Uterus (tissue), 4 donors: ENCODE measurements at places on chromosomes 1 and 21. TPM values are rescaled to one million over a fixed set of nuclear protein-coding genes. Genes with fewer than 3 reads are reported as not detected.

Gene ALPL
- total RNA-seq: 3.8 TPM

- DNase-seq: no peak
Measured at GRCh38 chr21:45747802-45748445, 104.4 kb downstream of the PCBP3 start.

Gene BRDT
- total RNA-seq: 0.14 TPM

Gene PRAMEF13
- not detected for total RNA-seq

Gene EFNA3
- not detected for total RNA-seq

DNA sequence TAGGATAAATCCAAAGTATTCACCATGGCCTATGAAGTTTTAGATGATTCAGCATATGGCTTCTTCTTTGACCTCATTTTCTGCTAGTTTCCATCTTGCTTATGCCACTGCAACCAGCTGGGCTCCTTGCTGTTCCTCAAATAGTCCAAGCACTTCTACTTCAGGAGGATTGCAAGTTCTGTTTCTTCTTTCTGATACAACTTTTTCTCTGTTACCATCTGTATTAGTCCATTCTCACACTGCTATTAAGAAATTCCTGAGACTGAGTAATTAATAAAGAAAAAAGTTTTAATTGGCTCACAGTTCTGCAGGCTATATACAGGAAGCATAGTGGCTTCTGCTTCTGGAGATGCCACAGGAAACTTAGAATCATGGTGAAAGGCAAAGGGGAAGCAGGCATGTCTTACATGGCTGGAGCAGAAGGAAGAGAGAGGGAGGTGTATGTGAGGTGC lies 20.3 kb downstream of the PTGS2 start:
- DNase-seq: no peak

GRCh38 chr21:40759061-40759460 lies 87.9 kb downstream of the DSCAM start:
- no peak for DNase-seq

- no peak for DNase-seq
Measured at GRCh38 chr1:47179988-47180563, 9.8 kb downstream of the PDZK1IP1 start.

DNA sequence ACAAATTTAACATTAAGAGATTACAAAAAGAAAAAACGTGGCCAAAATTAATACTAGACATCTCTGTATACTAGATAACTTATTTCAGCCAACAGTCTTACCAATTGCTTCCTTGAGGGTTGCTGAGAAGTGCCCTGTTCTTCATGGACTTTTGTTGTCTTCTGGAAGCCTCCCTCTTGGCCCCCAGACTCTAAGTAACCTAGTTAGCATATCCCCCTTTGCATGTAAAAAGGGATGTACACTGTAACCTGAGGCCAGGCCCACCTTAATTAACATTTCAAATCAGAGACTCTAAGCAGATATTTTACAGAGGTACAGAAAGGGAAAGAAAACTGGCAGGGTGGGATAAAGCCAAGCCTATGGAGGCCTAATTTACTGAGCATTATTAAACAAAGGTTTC lies 1047.3 kb downstream of the ADGRL2 start:
- no peak for DNase-seq

GRCh38 chr1:228691926-228692325 lies 43.4 kb upstream of the RHOU start:
- DNase-seq: no peak

DNA sequence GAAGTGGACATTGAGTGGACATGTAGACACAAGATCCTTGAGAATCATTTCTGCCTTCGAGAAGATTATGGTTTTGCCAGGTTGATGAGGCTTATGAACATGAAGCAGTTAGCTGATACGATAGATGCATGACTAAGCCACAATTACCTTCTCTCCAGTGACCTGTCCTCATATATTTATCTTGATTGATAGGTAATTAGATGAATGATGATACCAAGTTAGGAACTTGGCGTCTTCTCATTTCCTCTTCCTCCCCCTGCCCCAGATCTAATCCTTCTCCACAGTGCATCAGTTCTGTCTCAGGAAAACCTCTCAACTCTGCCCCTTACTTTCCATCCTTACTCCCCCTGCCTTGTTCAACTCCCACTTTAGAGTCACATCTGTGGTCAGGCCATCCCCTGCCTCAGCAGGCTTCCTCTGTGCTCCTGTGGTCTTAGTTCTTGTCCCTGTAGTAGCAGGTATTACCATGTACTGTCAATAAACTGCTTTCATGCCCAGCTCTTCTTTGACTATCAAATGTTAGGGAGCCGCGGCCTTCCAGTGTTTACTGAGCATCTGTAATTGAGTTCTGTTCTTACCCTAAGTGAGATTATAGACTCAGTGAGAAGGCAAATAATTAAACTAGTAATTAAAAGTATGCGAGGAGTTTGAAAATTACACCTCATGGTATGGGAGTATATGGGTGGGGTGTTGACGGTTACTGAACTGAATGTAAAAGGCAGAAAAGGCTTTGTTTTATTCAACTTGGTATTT lies 5.1 kb downstream of the ST6GALNAC3 start:
- DNase-seq: no peak

GRCh38 chr1:55428944-55429931 lies 214.1 kb upstream of the USP24 start:
- DNase-seq: peak; percentile 21

- DNase-seq: no peak
Measured at GRCh38 chr1:53653200-53653575, 85.8 kb downstream of the GLIS1 start.

Gene RGS8
- total RNA-seq: not detected

GRCh38 chr1:77825131-77825709 lies 45.8 kb downstream of the MIGA1 start:
- no peak for DNase-seq

- no peak for DNase-seq
Measured at GRCh38 chr1:109799445-109799844, 35.7 kb upstream of the EPS8L3 start.

GRCh38 chr1:150256554-150257341 lies 826 bp upstream of the CA14 start:
- no peak for DNase-seq

DNA sequence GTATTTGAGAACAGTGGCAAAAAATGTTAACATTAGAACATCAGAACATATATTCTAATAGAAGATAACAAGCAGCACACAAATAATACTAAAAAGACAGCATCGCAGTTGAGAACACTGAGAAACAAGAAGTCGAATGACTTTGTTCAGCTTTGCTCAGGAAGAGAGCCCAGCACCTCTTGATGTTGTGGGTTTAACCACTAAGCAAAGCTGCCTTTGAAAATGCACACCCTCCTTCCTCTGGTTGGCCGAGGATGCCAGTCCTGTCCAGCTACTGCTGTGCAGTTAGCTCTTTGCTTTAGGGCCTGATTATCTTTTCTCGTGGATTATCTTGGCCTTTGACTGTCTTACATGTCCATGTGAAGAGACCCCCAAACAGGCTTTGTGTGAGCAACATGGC lies 60.5 kb downstream of the SPATA46 start:
- DNase-seq: no peak

DNA sequence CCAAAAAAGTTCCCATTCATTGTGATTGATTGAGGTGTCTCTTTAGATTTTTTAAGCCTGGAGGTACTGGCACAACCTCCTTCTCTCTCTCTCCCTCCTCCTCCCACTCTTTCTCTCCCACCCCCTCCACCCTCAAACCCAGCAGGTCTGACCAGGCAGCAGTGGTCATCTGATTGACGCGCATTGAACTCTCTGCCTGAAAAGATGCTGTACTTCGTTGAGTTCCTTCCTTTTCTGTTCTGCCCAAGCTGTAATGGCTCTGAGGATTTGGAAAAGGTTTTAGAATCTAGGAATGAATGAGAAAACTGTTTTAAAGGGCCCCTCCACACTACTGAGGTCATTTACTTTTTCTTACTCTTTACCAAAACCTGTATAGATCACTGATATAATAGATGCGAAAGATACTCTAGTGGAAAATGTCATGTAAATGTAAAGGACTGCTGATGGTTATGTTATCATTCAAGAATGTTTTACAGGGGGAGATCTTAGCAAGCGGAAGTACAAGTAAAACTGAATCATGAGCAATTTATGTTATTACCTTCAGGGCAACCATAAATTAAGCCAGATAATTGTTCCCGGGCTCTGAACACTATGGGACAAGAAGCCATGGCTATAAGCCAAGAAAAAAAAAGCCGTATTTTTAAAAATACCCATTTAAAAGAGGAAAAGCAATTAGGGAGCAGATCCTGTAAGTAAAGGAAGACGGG lies 25.2 kb upstream of the DYRK1A start:
- DNase-seq: no peak

- DNase-seq: no peak
Measured at GRCh38 chr1:54309631-54310366, 96.4 kb downstream of the SSBP3 start.

DNA sequence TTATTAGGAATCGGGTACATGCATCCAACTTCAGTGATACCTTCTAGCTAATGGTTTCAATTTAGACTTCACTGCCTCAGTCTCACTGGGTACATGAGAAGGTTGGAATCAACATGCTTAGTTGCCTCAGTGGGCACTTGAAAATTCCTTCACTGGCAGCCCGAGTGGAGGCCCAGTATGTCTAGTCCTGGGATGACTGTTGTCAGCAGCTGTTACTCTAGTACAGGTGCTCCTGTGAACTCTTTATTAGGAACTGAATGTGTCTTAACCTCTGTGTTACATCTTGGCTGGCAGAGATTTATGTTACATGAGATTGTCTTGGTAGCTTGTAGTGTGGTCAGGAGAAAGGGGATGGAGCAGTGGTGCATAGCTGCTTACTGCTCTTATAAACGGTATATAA lies 13.4 kb downstream of the PLA2G2E start:
- DNase-seq: no peak

DNA sequence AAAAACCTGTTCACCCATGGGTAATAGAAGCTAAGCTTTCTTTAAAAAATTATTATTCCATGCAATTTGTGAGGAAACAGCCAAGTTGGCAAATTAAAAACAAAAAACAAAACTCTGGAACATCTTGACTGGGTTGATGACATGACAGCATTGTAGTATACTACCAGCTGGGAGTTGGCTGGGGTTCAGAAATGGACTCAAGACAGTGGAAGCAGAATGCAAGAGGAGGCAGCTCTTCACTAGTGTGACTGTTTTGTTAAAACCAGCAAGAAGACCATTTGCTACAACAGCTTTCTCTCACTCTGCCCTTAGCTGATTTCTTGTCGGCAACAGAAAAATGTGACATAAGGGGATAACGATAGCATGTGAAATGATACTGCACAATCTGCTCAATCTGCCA lies 1298.9 kb upstream of the ADGRL4 start:
- DNase-seq: no peak

Gene ETV3L
- total RNA-seq: not detected
